ENCODE measurements at places on chromosomes 2 and 18. TPM values are rescaled to one million over a fixed set of nuclear protein-coding genes. Genes with fewer than 3 reads are reported as not detected.

MC4R gene
- total RNA-seq, result not detected

DNA sequence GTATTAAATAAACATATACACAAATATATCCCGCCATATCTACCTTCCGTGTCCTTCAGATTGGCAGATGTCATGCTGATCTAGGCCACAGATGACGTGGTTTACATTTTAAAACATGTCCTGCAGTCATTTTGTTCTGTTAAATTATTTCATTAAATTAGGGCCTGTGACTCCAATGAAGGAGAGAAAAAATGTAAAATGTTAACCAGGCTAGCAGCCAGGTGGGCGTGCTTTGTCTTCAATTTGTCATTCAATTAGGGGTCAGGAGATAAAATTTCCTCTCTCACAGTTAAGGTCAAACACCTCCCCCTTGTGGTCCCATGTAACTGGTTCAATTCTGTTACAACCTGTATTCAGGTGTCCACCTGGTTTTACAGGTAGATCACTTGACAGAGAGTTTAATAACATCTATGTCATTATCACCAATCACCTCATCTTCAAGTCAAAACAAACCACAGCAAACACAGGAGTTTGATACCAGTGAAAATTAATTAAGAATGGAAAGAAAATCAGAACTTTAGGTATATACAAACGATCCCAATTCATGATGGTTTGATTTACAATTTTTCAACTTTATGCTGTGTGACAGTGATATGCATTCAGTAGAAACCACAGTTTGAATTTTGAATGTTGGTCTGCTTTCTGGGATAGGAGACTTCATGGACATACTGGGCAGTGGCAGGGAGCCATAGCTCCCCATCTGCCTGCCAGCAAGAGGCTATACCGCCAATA, 339.4 kb downstream of the CMPK2 start:
- peak; percentile 13 for DNase-seq

GRCh38 chr2:95121093-95121406, 558 bp downstream of the MRPS5 start:
- DNase-seq, result no peak

DNA sequence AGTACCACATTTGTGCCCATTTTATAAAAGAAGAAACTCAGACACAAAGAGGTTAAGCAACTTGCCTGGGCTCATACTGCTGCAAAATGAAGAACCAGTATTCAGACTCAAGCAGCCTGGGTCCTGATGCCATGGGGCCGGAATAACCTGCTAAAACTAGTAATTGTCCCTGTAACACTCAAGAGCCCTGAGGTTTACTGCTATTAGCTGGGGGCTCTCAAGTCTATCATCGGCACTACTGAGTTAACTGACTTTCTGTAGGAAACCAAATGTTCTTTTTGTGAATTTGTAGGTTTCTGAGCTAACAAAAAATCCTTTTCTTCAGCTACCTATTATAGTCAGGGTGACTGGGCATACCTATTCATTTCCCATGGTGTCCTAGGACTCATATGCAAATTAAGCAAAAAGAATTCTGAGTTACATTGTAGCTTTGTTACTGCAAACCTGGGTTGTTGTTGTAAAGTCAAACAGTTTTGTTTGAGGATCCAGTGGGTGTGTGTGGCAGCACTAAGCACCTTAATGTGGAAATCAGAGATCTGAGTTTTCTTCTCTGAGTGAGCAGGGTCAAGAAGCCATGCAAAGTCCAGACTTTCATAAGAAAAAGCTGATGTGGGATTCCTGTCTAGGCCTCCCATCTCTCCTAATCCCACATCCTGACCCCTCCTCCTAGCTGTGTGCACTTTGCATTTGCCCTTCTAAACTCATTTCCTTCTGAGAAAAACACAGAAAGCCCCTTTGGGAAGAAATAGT, 72.4 kb upstream of the TNP1 start:
- DNase-seq, result no peak

DNA sequence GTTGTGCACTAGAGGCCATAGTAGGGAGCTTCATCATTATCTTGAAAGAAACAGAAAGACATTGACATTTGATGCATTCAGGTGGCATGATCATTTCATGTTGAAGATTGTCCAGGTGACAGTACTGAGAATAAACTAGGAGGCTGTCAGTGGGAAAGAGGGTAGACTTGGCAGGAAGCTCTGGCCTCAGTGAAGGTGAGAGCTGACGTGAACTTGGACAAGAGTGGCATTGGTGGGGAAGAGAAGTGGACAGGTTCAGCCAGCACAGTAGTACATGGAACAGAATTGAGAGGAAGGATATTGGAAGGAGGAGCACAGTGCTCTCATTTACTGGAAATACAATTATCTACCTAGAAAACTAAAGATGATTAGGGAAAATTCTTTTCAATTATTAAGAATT, 245.2 kb downstream of the CYRIA start:
- DNase-seq, result no peak

HMSD gene
- 5.3 TPM for total RNA-seq

- DNase-seq, result no peak
Observed at GRCh38 chr2:49973436-49973835, 819.1 kb upstream of the FSHR start.

LCT gene
- total RNA-seq, result 0.12 TPM

- no peak for DNase-seq
Observed at GRCh38 chr2:230602562-230603230, 109.9 kb upstream of the CAB39 start.

GRCh38 chr2:95530734-95531133, 46.2 kb upstream of the TRIM43B start:
- no peak for DNase-seq

TUBA3E gene
- total RNA-seq, result not detected

CCL20 gene
- total RNA-seq, result 0.30 TPM

DNA sequence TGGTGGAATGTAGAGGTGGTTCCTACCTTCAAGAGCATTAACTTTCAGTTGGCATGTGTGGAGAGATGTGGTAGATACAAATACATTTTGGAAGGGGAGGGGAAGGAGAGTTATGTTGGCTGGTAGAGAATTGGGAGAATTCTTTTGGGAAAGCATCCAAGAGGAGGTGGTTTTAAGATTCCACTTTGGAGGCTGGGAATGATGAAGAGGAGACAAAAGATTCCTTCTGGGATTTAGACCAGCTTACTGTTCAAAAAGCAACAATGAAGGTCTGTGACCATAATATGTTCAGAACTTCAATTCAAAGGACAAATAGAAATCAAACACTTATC, 120.8 kb upstream of the FOSL2 start:
- DNase-seq, result no peak

PSMA8 gene
- total RNA-seq, result not detected

C2orf78 gene
- 1.5 TPM for total RNA-seq

GRCh38 chr18:6939972-6940371, 177.6 kb downstream of the LAMA1 start:
- no peak for DNase-seq

CNGA3 gene
- not detected for total RNA-seq

CD207 gene
- not detected for total RNA-seq

GPR39 gene
- 5.1 TPM for total RNA-seq

CXCR2 gene
- total RNA-seq, result 0.15 TPM

DNA sequence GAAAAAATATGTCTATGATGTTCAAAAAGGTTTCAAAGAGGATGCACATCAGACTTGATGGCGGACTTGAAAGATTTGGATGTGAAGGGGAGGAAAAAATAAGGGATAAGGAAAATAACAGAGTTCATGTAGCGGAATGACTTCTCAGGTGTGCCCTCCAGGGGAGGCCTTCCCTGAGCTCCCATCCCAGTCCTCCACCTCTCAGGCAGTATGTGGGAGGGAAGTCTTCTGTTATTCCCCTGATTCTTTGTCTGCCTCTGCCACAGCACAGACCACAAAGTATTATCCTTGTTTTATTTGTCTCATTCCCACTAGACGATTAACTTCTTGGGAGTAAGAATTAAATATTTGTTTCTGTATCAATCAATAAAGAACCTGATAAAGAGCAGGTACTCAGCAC, 17.7 kb downstream of the COL5A2 start:
- DNase-seq, result no peak

DNA sequence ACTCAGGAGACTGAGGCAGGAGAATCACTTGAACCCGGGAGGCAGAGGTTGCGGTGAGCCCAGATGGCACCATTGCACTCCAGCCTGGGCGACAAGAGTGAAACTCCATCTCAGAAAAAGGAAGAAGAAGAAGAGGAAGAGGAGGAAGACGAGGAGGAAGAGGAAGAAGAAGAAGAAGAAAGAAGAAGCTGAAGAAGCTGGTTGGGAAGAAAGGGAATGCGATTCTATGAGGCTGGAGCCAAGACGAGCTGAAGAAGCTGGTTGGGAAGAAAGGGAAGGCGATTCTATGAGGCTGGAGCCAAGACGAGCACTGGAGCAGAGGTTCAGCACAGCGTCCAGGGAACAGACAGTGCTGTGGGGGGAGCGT, 30.3 kb upstream of the TAF1B start:
- DNase-seq, result no peak

DNA sequence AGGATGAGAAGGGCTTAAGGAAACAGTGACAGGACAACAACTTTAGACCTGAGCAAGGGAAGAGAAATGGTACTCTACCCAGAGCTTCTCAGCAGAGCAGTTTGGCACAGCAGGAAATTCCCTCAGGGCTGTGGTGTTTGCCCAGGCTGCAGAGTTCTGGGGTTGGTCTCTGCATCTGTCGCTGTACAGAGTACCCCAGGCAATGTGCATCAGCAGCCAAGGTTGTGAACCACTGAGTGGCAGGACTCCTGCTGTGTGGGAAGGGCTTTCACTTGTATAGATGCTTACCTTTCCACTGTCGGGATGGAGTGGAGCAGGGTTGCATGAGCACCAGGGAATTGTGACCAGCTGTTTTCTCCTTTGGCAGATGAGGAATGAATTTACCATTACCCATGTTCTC, 21.2 kb downstream of the STAMBP start:
- no peak for DNase-seq

GRCh38 chr2:172381275-172382027, 45.9 kb upstream of the ITGA6 start:
- no peak for DNase-seq

GRCh38 chr2:174544156-174544555, 53.4 kb downstream of the WIPF1 start:
- no peak for DNase-seq

IL1A gene
- 0.10 TPM for total RNA-seq

TPRKB gene
- total RNA-seq, result 42.5 TPM

DNA sequence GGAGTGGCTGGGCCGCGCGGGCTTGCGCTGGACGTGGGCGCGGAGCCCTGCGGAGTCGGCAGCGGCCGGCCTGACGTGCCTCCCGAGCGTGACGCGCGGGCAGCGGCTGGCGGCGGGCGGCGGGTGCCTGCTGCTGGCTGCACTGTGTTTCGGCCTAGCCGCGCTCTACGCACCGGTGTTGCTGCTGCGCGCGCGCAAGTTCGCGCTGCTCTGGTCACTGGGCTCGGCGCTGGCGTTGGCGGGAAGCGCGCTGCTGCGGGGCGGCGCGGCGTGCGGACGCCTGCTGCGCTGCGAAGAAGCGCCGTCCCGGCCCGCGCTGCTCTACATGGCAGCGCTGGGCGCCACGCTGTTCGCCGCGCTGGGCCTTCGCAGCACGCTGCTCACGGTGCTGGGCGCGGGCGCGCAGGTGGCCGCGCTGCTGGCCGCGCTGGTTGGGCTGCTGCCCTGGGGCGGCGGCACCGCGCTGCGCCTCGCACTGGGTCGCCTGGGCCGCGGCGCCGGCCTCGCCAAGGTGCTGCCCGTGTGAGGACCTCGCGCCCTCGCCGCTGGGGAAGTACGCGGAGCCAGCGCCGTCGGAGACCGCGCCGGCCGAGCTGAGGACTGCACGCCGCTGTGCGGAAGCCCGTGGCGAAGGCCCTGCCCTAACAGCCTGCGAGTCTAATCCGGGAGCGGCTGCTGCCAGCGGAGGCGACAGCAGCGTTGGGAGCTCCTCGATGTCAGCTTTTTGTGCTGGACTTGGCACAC, 526 bp downstream of the SFT2D3 start:
- DNase-seq, result peak; percentile 16

GRCh38 chr2:74845991-74846390, 12.1 kb downstream of the HK2 start:
- no peak for DNase-seq

NT5C1B gene
- not detected for total RNA-seq

DNA sequence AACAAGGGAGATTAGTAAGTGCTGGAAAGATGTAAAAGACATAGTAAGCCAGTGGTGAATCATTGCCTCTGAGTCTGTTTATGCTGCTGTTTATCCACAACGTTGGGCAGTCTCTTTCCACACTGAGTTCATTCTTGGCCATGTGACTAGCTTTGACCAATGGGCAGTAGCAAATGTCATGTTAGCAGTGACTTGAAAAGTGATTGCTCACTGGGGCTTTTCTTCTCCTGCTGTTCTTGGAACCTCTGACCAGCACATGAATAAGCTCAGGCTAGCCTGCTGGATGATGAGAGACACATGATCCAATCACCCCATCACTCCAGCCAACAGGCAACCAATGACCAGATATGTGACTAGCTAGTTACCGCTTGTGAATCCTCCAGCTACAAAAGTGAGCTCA, 360.4 kb downstream of the SLC4A3 start:
- no peak for DNase-seq

GRCh38 chr2:125280265-125280664, 1255.2 kb downstream of the CNTNAP5 start:
- DNase-seq, result no peak

- DNase-seq, result peak; percentile 51
Observed at GRCh38 chr2:68357605-68358337, 7.3 kb upstream of the PLEK start.

ATOH8 gene
- 0.74 TPM for total RNA-seq

C2orf80 gene
- total RNA-seq, result not detected

DNA sequence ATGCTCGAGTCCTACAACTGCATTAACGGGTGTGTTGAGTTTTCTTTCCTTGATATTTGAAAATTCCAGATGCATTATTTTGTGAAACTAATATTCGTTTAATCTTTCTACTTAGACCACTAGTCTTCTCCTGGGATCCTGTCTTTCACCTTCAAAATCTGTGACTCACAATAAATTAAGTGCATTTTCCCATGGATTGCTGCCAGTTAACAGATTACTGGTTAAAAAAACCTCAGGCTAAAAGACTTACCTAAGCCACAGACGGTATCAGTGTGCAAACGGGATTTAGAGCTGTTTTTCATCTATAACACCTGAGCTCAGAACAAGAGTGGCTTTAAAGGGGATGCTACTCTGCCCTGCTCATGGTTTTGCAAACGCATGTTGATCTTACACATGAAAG, 10.2 kb downstream of the FECH start:
- no peak for DNase-seq

TRIM43 gene
- total RNA-seq, result not detected

COL4A4 gene
- total RNA-seq, result 5.9 TPM

- no peak for DNase-seq
Observed at GRCh38 chr2:226017107-226017506, 617.6 kb downstream of the NYAP2 start.

Measured in HCT116 (cell line).